Fibroblast of lung (primary cell): ENCODE measurements at places on chromosomes 16 and 17. TPM values are rescaled to one million over a fixed set of nuclear protein-coding genes. Genes with fewer than 3 reads are reported as not detected.

WFDC1 gene
- total RNA-seq: 3.1 and 34.0 TPM in 2 replicates

TUBB3 gene
- total RNA-seq: 253 and 294 TPM in 2 replicates

ZNF205 gene
- 16.0 and 16.4 TPM in 2 replicates for total RNA-seq

ST6GALNAC1 gene
- not detected in 2 replicates for total RNA-seq

PIPOX gene
- total RNA-seq: 0.83 and 1.5 TPM in 2 replicates

OR3A3 gene
- not detected in 2 replicates for total RNA-seq

ASGR2 gene
- not detected in 2 replicates for total RNA-seq

HOXB13 gene
- not detected in 2 replicates for total RNA-seq

KRTAP4-5 gene
- not detected in 2 replicates for total RNA-seq

FA2H gene
- not detected in 2 replicates for total RNA-seq

SCGB1C2 gene
- total RNA-seq: not detected in 2 replicates

C16orf74 gene
- 5.4 and 6.4 TPM in 2 replicates for total RNA-seq

MRPL28 gene
- 53.7 and 65.2 TPM in 2 replicates for total RNA-seq

PRAC2 gene
- not detected in 2 replicates for total RNA-seq

C16orf92 gene
- not detected in 2 replicates for total RNA-seq

FOXC2 gene
- total RNA-seq: 0.26 and 0.50 TPM in 2 replicates

KRT39 gene
- total RNA-seq: 0.26 and 0.33 TPM in 2 replicates

NACA2 gene
- not detected in 2 replicates for total RNA-seq

CHD9NB gene
- total RNA-seq: 3.6 and 5.3 TPM in 2 replicates

SULT1A4 gene
- 1.5 and 2.1 TPM in 2 replicates for total RNA-seq

CACNG3 gene
- not detected in 2 replicates for total RNA-seq

HID1 gene
- total RNA-seq: under 0.01 and 0.17 TPM in 2 replicates

STXBP4 gene
- total RNA-seq: 5.6 and 10.3 TPM in 2 replicates

KLHL10 gene
- 0.26 and 0.33 TPM in 2 replicates for total RNA-seq

NECAB2 gene
- total RNA-seq: under 0.01 and 0.17 TPM in 2 replicates

TBC1D26 gene
- 0.17 TPM in 1 of 2 replicates, not detected in the other for total RNA-seq

CHRNE gene
- 0.51 and 0.66 TPM in 2 replicates for total RNA-seq

LMF1 gene
- total RNA-seq: 10.0 and 12.6 TPM in 2 replicates

TPPP3 gene
- total RNA-seq: 1.5 and 3.8 TPM in 2 replicates

TPSG1 gene
- total RNA-seq: not detected in 2 replicates

CDRT4 gene
- 0.77 and 2.3 TPM in 2 replicates for total RNA-seq

RPGRIP1L gene
- 6.9 and 7.4 TPM in 2 replicates for total RNA-seq
